ENCODE measurements at places on chromosomes 7 and 10.

DNA sequence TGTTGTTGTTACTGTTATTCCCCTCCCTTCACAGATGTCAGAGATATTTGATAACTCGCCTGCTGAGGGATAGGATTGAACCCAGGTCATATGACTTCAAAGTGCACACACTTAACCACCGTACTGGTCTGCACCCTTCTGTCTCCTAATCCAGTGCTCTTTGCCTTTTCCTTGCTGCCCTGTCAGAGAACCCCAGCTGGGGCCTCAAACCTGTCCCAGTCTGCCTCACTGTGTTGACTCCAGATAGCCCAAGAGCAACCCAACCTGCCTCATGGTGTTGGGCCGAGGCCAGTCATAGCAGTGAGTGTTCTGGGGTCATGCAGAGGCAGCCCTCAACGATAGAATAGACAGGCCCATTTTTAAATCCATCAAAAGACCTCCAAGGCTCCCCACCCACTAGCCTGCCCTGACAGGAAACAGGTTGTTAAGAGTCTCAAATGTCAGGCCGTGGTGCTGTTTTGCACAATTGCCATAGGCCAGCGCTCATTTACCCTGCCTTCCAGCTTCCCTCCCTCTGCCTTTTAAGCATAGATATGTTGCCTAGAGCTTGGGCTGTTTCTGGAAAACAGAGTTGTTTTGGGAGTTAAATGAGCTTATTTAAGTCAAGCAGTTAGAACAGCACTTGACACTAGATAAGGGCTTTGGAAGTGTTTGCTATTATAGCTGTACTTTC is 37.0 kb upstream of the PDCD4 start:
- peak; percentile 13 for DNase-seq

DNA sequence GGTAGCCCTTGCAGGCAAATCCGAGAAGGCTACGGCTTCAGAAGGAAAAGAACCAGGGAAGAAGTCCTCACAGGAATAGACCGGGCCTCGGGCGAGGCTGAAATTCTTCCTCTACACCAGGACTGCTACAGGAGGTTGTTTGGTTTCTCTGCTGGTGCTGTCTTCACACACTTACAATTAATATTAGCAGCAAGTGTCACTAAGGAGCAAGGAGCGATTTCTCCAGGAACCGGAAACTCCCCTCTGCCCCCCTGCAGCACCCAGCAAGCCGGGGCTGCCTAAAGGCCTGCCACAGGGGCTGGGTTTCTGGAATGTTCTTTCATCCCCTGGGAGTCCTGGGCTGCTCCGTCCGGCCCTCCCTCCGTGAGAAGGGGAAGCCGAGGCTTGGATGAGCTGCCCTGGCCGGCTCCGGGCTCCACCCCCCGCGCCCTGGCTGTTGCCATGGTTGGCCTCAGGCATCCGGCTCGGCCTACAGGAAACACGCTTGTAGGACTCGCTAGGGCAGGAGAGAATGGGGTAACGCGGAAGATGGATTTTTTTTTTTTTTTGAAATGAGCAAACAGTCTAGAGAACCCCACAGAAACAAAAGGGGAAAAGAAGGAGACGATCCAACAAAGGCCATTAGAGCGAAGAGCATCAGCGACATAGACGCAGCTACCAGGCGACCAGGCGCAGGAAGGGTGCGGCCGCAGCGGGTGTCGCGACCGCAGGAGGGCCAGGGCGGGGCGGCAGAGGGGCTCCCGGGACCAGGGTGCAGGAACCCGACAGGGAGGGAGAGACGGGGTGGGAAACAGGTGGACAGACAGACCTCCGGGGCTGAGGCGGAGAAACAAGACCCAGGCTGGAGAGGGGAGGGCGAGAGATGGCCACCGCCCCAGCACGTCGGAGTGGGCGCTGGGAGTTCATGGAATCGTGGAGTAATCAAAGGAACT is 33.0 kb downstream of the EN2 start:
- DNase-seq: no peak

- DNase-seq: no peak
These were observed 66.7 kb upstream of the FAM20C start for GRCh38 chr7:125661-126060.

- DNase-seq: no peak
These were observed 38.6 kb downstream of the MAGI2 start for GRCh38 chr7:79414910-79415309.

DNA sequence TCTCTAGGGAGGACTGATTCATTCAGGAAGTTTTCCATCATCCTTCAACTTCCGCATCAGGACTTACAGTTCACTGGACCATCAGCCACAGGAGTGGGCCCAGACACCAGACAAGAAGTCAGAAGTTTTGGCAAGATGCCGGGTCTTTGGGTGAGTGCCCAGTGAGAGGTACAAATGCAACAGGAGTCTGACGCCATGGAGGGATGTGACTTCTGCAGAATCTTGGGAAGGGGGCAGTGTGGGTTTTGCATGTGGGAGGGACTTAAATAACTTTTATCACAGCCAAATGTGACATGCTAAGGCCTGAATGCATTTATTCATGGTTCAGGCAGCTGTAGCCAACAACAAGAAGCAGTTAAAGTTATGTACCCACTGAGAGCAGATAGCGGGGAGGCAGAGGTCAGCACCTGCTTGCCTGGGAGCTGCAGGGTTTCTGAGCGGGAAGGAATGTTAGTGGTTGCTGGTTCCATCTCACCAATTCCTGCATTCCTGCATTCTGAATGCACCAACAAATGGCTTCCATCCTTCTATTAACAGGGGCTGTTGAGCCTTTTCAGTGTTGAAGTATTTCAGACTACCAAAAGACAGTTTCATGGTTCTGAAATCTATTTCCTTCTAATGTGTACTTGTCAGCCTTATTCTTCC is 375.2 kb downstream of the PAXIP1 start:
- DNase-seq: no peak

- DNase-seq: no peak
These were observed 83.1 kb downstream of the HIBADH start for GRCh38 chr7:27579565-27579964.
